ENCODE measurements at places on chromosomes 12 and 14.

DNA sequence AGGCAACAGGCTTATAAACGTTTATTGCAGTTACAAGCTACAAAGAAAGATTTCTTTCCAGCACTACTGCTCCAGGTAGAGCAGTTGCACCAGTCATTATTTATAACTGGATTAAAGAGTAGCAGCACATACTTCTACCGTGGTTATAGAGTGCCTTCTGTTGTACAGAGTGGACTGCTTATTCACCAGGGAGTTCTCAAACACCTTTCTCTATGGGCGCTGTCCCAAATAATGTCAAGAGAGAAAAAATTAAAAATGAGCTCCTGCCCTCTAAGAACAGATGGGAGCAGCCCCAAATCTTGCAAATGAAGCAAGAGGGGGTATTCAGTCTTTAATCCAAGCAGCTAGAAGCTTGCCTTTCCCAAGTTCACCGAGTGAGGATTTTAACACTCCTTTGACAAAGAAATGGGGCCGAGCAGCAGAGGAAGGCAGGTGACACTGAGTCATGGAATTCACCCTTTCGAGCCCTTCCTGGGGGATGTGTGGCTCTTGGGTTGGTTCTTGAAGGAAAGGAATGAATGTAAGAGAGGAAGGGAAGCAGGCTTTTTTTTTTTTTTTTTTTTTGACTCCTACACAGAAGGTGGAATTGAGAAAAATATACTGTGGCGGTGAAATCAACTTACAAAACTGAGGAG is 181.2 kb downstream of the PRKCH start:
- no peak for DNase-seq

GRCh38 chr14:80117876-80118275 is 93.4 kb downstream of the DIO2 start:
- DNase-seq, result no peak

DNA sequence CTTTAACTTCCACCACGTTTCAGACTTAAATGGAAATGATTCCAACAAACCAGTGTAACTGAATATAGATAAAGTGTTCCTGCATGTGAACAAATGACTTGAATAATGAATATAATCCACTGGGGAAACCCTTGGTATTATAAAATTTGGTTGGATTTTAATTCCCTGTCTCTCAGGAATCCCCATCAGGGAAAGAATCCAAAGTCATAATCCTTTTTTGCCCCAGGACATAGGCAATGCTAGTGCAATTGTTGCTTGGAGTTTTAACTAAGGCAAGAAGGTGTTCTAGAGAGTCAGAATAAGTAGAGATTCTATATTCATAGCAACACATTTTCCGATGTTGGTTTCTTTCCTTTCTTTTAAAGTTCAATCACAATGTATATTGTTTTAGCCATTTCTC is 1169.4 kb downstream of the GALC start:
- DNase-seq, result no peak

- no peak for DNase-seq
Measured at GRCh38 chr12:105640761-105641160, 310.3 kb downstream of the C12orf75 start.

DNA sequence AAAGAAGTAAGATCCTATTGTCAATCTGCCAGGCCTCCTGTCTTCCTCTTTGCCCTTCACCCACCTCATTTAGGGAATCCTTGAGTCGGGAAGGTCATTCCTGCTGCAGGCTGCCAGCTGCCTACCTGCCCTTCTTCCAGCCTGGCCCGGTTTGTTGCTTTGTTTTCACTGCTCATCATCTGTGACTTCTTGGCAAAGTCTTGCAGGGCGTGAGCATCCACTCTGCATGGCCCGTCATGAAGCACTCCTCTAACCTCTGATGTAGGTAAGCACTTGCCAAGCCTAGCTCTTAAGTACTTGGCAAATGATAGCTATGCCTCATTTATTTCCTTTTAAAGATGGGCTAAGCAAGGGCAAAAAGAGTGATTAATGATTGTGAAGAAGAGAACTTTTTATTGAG is 192.8 kb downstream of the NRXN3 start:
- DNase-seq, result no peak

DNA sequence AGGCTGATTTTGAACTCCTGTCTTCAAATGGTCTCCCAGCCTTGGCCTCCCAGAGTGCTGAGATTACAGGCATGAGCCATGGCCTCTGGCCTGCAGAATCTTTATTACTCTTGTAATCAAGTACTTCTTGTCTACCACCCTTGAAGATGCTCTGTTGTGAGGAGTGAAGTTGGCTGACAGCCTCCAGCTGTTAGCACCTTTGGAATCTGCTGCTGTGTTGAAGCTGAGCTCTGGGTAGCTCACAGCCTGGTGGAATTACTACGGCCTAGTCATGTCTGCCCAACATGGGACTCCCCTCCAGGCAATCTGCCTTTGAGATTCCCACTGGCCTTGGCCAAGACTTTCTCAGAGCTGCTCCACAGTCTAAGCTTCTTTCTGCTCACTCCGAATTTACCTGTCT is 5.8 kb upstream of the C12orf75 start:
- no peak for DNase-seq

DNA sequence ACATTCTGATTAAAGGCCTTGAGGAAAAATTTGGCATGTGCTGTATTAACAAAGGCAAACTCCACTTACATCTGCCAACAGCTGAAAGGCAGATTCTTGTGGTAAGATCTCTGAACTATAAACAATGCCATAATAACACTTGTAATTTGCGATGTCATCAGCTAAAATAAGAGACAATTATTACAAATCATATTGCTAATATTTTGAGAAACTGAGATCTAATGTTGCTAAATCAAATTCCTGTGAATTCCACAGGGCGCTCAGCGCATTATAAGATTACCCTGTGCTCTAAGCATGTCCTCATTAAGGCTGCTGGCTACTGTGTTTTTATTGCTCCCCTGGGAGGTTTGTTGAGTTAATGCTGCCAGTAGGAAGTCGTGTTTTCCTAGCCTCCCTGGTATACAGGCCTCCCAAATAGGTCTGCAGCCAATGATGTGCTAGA is 244.8 kb downstream of the DACT1 start:
- no peak for DNase-seq

GRCh38 chr12:48969833-48970701 is 1.5 kb downstream of the WNT10B start:
- no peak for DNase-seq

- DNase-seq, result no peak
Measured at GRCh38 chr14:93510056-93510455, 79.3 kb downstream of the UNC79 start.

DNA sequence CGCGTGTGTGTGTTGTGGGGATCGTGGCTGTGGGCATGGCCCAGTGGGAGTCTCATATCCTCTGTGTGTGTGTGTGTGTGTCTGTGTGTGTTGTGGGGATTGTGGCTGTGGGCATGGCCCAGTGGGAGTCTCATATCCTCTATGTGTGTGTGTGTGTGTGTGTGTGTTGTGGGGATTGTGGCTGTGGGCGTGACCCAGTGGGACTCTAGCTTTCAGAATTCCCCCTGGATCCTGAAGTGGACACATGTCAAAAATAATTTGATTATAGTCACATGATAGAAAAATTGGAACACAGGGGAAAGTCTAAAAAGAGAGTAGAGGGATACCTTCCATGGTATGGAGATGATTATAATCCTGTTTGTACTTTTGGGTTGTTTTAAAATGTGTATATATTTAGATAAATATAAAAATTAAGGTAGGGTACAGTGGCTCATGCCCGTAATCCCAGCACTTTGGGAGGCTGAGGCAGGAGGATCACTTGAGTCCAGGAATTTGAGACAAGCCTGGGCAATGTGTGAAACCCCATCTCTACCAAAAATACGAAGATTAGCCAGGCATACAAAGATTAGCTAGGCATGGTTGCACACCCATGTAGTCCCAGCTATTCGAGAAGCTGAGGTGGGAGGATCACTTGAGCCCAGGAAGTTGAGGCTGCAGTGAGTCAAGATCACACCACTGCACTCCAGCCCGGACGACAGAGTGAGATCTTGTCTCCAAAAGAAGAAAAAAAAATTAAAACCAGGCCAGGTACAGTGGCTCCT is 11.0 kb downstream of the PAPLN start:
- DNase-seq, result no peak

DNA sequence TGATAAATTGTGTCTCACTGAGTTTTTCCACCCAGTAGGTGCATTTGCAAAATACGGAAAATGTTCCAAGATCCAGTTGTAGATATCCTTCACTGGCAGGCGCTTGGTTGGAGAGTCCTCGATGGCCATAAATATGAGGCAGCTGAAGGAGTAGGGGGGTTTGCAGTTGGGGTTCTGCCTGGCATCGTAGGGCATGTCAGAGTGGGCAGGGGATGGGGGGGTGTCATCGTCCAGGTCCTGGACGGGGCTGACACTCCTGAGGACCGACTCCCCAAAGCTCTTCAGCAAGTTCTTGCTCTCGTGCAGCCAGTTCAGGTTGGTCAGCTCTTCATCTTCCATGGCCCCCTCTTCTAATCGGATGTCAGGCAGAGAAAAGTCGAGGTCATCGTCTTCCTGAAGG is 5.1 kb downstream of the FOXN3 start:
- no peak for DNase-seq

- no peak for DNase-seq
Measured at GRCh38 chr12:97452230-97452629, 10.4 kb upstream of the RMST start.

DNA sequence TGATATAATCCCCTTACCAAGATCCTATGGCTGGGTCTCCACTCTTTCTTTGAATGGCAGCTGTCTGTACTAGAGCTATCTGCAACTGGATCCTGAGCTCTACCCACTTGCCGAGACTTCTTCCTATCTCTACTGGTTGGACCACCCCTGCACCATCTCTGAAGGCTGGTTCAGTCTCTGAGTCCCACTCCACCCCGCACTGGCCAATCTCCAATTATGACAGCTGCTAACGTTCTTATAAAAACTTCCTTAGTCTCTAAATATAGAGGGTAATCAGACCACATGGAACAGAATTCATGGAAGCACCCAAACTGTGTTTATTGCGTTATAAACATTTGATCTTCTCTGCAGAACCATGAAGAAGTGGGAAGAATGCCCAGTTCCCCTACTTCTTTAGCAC is 186.6 kb upstream of the EEA1 start:
- no peak for DNase-seq

DNA sequence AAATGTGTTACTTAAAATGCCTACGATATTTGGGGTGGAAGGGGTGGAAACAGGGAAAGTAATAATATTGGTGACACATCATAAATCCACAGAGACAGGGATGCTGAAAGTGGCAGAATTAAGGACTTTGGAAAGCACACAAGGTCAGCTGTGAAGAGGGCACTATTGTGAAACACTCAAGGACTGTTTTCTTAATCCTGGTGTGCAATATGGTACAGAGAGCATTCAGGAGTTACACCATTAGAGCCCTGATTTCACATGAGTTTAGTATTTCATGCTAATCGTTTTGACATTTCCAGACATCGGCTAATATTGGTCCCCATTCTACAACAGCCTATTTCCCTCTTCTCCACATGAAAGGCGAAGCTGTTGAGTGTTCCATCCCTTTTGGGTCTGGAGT is 219.2 kb downstream of the MSRB3 start:
- DNase-seq, result no peak

DNA sequence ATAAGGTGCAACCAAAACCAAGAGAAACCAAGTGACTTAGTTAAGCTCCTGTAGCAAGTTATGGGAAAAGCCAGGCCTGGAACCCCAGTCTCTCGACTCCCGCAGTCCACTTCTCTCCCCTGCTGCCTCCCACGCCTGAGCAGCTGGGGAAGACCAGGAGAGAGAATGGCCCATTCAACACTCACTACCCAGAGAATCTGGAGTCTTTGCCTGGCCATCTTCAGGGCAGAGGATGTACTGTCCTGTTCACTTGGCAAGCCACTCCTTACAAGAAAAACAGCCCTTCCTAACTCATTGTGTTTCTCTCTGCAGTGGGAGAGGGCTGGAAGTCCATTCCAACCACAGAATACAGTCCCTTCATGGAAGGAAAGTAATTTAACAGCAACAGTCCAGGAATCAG is 1.8 kb downstream of the PITPNM2 start:
- peak; percentile 17 for DNase-seq

GRCh38 chr14:100438271-100438670 is 115.1 kb downstream of the SLC25A47 start:
- no peak for DNase-seq
